IPS-NIHi11 (cell line): ENCODE measurements at places on chromosomes 11 and 22.
A peak's percentile ranks its signal among the peaks of the same experiment; 100 is the strongest.

- DNase-seq: peak; percentile 77
Measured at GRCh38 chr22:50252082-50253045, 1.3 kb upstream of the HDAC10 start.

DNA sequence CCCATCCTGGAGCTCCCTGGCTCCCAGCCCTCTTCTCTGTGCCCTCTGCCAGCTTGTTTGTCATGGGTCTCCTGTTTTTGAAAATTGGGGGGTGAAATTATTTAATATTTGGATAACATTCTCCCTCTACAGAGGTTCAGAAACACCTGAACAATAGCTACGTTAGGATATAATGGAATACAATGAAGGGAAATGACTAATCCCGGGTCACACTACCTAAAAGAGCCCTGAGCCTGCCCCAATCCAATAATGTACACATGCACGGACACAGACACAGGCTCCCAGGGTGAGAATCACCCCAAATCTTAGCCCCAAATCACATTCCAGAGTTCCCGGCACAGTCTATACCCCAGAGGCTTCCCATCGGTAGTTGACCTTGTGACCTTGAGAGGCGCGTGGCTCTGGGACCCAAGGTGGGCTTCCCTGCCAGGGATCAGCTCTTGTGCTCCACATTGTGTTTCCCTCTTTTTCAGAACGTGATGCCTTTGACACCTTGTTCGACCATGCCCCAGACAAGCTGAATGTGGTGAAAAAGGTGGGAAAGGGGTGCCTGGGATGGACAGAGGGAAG lies 135.5 kb downstream of the PARVA start:
- no peak for DNase-seq

DNA sequence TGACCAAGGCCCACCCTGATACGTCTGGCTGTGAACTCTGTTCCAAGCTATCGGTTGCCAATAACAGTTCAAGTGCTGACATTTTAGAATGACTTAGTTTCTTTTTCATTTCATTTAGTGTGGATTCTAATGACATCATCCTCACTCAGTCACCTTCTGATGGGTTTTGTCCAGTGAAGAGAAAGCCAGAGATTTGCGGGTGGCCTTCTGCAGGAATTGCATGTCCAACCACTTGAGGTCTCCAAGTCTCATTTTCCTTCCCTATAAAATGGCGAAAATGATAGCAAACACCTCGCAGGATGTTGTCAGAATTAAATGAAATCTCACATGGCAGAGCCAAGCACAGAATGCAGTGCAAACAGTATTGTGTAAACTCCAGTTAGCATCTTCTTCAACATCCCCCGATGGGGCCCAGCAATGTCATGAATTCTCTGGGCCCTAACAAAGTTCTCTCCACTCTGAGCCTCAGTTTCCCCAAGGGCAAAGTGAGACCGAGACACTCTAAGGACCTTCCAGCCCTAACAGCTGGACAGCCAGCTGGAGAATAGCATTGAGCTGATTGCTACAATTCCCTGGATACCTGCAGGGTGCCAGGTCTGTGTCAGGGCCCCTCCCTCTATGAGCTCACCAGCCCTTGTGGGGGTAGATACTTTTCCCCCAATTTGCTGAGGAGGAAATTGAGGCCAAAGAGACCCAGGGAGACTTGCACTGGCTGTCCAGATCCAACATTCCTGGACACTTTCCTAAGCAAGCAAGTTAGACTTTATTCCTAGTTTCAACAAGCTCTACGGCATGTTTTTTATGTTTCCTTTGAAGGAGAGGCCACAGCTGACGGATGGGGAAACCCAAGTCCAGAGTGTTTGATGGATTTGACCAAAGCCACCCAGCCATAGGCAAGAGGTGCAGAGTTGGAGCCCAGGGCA lies 286.7 kb downstream of the MN1 start:
- no peak for DNase-seq

DNA sequence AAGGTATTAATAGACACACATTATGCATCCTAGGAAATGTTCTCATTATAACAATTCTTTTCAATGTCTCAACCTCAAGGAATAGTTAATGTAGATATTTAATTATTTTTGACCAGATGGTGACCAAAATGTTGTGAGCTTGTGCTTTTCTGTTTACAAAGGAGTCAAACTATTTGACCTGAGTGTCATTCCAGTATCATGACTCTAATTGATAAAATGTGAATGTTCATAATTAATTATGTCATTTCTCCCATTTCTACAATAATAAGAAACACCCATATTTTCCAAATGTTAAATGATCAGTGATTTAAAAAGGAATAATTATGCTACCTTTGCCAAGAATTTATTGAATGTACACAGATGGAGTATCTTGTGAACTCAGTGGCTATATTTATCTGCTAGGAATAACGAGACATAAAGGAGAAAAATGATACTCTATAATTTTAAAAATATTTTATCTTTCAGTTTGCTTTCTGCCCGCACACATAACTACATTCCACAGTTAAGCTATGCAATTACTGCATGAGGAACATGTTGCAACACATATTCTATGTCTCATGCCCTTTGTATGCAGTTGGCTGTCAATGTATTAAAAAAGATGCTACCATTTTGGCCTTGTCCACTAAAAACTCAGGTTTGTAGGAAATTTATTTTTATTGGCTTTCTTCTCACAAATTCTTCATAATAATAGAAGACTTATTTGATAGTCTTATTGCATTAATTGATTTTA lies 376.7 kb upstream of the CCDC179 start:
- DNase-seq: no peak

DNA sequence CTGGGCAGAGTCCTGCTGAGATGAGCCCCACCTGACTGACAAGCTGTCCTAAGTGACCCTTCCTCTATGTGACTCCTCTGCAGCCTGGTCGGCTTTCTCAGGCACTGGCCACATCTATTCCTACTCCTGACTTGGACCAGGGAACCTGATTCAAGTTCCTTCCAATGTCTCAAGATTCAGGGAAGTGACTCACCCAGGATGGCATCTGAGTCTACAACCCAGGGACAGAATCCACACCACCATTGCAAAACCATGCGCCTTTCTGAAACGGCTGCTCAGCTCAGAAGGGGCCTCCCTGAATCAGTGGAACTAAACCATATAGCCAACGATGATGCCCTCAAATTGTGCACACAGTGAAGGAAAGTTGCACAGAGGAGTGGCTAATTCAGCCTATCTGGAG lies 63.9 kb upstream of the CSNK2A3 start:
- no peak for DNase-seq

DNA sequence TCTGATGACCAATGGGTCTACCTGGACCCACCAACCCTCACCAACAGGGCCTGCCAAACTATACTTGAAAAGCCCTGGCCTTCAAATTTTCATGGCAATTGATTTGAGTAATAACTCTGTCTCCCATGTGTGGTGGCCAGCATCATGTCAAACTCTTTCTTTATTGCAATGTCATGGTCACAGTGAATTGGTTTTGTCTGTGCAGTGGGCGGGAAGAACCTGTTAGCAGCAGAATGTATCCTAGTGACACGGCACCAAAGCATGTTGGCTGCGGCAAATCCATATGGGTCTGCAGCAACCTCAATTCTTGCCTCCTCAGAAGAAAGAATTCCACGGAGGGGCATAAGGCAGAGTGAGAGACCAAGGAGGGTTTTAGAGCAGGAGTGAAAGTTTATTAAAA lies 19.6 kb upstream of the TMEM123 start:
- no peak for DNase-seq

DNA sequence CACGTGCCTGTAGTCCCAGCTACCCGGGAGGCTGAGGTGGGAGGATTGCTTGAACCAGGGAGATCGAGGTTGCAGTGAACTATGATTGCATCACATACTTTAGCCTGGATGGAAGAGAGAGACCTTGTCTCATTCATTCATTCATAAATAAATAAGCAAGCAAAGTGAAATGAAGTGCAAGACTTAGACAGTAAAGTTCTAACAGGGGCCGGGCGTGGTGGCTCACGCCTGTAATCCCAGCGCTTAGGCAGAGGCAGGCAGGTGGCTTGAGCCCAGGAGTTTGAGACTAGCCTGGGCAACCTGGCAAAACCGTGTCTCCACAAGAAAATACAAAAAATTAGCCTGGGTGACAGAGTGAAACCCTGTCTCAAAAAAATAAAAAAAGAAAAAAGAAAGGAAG lies 1.6 kb upstream of the ZNF280A start:
- no peak for DNase-seq

- DNase-seq: no peak
Measured at GRCh38 chr11:82901922-82902485, 468 bp downstream of the DDIAS start.

DNA sequence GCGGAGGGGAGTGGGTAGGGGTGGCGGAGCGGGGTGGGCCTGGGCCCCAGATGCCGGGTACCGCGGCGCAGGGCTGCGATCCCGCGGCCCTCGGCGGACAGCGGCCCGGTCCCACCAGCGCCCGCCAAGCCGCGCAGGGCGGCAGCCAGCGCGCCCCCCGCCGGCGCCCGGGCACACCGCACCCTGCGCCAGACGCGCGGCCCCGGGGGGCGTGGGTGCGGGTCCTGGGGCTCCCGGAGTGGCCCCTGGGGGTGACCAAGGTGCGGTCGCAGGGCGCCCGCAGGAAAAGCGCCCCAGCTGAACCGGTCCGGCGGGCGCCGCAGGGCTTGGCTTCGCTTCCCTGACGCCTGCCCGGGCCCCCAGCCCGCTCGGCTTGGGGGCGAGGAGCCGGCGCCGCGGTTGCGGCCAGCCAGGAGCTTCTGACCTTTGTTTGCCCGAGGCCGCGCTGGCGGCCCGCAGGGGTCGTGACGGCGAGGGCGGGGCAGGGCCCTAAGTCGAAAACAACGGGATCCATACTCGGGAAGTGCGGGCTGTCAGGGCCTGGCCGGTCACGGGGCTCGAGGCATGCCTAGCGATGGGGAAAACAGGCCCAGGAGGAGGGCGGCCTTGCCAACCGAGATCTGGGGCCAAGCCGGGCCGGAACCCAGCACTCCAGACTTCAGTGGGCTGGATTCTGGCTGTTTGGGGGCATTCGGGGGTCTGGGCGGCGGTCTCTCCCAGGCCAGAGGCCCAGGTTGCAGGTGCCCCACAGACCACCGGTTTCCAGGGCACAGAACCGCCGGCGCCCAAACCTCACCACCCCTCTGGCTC lies 581 bp upstream of the AP5B1 start:
- DNase-seq: peak; percentile 82

DNA sequence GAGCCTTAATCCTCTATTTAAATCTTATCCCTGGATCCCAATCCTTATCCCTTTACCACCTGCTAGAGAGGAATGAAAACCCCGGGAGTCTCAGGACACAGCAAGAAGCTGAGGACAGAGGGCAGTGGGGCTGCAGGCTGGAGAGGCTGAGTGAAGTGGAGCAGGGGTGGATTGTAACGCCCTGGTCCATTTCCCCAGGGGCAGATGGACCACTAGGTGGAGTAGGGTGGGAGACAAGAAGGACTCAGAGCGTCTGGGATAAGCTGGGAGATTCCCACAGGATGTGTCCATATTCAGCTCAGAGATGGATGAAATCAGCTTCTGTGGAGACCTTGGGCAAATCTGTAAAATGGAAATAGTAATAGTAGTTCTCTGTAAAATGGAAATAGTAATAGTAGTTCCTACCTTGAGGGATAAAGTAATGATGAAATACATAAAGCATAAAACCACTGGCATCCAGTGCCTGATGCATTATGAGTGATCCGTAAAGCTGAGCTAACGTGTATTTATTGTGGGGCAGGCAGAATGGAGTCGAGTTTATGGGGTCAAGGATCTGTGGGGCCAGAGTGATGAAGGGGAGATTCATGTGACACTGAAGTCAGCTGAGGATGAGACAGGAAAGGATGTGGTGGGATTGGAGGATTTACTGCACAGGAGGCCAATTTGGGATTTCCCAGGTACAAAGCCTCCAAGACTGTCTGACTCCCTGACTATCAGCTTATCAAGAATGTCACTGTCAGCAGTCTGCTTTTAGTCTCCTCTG lies 1.9 kb upstream of the ROBO4 start:
- DNase-seq: no peak

GRCh38 chr11:93700830-93701229 lies 39.3 kb downstream of the CEP295 start:
- DNase-seq: no peak

DNA sequence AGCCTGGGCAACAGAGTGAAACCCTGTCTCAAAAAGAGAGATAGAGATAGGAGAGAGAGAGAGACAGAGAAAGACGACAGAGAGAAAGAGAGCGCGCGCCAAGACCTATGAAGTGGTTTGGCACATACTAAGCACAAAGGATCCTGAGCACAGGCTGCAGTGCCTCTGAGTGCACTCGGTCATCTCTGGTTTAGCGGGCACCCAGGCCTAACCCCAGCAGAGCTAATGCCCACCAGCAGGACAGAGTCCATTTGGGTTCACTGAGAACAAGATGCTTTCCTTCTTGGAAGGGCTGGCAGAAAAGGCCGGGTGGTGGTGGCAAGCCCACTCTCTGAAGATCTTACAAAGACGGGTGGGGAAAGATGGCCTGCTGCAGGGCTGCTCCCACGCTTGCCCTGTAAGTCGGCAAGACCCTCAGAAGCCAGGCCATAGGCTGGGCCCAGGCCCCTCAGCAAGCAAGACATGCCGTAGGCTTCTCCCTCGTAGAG lies 3.3 kb downstream of the SCARF2 start:
- DNase-seq: no peak

GRCh38 chr11:115616971-115617370 lies 112.8 kb upstream of the CADM1 start:
- DNase-seq: no peak

- DNase-seq: no peak
Measured at GRCh38 chr11:83480251-83480650, 194.1 kb upstream of the CCDC90B start.

GRCh38 chr11:62682518-62682917 lies 3.6 kb upstream of the UBXN1 start:
- no peak for DNase-seq

- peak; percentile 37 for DNase-seq
Measured at GRCh38 chr22:40721266-40721665, 42.0 kb downstream of the MCHR1 start.

DNA sequence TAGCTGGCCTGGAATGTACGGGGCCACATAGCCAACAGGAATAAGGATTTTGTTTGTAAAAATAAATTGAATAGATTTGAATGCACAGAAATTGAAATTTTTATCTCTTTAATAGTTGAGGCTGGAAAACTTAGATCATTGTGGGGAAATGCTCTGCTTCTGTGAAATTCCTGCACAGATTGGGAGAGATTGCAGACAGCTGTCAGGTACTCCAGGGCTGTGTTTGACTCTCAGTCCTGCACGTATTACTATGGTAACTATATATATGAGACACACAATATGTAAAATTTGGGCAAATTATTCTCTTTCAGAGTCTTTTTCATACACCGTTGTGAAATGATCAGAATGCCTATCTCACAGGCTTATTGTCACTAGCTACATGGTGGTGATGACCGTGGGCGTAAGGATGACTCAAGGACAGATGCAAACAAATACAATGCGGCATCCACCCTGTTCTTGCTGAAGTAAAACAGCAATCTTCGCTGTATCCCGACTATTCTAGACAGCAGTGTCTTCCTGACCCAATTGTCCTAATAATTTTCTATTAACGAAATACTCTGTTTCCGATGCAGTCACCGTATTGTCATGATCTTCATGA lies 79.4 kb downstream of the ZC3H12C start:
- DNase-seq: no peak

GRCh38 chr11:22208151-22208858 lies 15.4 kb downstream of the ANO5 start:
- no peak for DNase-seq
